ENCODE measurements at places on chromosomes 12 and 14.

GRCh38 chr12:49000346-49000745 lies 1.2 kb upstream of the DDN start:
- DNase-seq: no peak

DNA sequence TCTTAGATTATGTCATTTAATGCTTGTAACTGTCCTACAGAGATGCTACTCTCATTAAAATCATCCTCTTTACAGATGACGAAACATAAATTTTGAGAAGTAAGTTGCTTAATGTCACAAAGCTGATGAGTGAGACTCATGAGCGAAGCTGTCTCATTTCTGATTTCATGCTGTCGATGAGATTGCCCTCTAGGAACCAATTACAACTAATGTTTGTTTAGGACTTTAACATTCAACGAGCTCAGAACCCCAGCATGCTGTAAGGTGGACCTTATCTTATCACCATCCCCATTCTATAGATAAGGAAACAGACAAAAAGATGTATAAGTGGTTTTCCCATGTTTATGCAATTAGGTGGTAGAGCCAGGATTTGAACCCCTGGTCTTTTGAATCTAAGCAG lies 23.1 kb downstream of the BHLHE41 start:
- no peak for DNase-seq

DNA sequence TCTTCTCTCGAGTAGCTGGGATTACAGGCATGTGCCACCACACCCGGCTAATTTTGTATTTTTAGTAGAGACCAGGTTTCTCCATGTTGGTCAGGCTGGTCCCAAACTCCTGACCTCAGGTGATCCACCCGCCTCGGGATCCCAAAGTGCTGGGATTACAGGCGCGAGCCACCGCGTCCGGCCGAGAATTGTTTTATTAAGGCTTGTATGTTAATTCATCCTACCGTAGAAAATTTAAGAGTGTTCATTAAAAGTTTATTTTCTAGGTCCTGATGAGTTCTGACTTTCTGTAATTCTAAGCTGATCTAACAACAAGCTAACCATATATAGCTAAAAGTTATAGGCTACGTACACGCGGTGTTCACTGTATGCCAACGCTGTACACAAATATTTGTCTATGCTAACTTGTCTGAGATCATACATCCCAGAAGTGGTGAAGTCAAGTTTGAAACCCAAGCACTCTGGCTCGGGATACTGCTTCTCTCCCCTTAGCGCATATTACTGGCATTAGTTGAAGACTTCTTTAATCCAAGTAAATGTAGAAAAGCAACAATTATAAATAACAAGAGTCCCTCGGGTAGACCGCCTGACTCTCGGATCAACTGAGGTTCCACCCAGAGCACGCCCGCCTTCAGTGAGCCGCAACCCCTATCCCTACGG lies 570 bp upstream of the MRPS35 start:
- DNase-seq: no peak

DNA sequence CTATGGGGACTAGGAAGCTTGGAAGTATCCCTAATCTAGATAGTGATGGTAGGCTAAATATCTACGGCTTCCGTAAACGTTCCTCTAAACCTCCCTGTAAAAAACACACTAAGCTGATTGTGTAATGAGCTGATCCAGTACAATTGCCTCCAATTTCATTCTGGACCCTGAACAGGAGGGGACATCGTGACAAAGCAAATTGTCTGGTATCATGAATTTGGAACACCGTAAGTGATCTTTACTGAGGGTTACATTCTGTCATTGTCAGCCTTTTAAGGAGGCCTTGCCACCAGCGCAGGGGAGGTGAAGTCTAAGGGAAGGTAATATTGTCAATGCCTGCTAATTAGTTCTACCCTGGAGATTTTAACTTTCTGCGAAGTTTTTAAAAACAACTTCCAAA lies 487 bp upstream of the MGST1 start:
- no peak for DNase-seq

DNA sequence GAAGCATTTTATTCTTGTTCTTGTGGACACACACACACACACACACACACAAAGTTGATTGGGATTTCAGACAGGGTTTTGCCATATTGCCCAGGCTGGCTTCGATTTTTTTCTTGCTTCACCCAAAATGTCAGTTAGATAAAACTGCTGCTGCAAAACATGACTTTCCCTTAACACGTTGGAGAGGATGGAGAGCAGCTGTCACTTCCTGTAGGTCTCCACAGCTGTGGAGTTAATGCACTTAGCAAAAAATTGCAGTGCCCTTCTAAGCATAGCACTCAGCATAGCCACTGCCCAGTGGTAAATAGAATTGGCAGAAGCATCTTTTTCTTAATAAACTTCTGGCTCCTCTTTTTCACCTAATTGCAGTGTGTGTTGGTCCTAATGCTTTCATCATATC lies 54.5 kb downstream of the PDZRN4 start:
- no peak for DNase-seq

DNA sequence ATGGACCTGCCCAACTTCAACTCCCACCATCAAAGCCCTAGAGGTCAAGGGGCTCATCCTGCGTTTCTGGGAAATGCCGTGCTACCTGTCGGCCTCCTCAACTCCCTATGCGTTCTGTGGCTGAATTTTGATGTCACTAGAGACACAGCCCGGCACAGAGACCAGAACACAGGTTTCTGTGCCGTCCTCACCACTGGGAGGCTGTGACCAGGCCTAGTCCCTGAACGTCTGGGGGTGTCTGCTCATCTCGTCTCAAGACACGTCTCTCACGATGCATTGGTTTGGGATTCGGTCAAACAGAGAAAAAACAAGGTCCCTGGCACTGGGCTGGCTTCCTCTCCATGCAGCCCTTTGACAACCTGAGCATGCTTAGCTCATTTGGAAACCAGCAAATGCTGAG lies 33.5 kb downstream of the SLC15A4 start:
- DNase-seq: no peak

GRCh38 chr14:28701733-28702132 lies 64.9 kb upstream of the FOXG1 start:
- DNase-seq: no peak

- DNase-seq: no peak
Measured at GRCh38 chr14:96826818-96827217, 29.6 kb downstream of the VRK1 start.

GRCh38 chr14:32408018-32408417 lies 78.9 kb downstream of the AKAP6 start:
- DNase-seq: no peak

DNA sequence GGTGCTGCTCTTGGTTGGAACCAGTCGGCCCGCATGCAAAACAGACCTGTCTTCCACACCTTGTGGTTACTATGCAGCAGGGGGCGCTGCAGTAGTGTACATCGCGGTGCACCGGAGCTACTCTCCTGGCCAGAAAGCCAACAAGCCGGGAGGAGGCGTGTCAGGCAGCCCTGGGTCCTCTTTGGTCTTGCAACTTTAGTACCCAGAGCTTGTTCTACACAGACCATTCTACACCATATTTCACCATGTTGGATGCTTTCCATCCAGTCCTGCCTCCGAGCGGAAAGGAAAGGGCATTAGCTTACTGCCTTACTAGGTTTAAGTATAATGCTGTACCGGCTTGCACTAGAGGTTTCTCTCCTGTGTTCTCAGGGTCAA lies 927 bp upstream of the TMTC2 start:
- peak; percentile 95 for DNase-seq

Data from nephron progenitor cell (in vitro differentiated cells).